ENCODE measurements at places on chromosomes 1 and 21.

- DNase-seq = no peak
Measured at GRCh38 chr1:228155596-228156514, 6.1 kb downstream of the GJC2 start.

GRCh38 chr1:222995236-222995580 lies 147.8 kb downstream of the TLR5 start:
- DNase-seq = no peak

GRCh38 chr1:24027838-24028468 lies 47.8 kb upstream of the SRSF10 start:
- DNase-seq = peak; percentile 69

DNA sequence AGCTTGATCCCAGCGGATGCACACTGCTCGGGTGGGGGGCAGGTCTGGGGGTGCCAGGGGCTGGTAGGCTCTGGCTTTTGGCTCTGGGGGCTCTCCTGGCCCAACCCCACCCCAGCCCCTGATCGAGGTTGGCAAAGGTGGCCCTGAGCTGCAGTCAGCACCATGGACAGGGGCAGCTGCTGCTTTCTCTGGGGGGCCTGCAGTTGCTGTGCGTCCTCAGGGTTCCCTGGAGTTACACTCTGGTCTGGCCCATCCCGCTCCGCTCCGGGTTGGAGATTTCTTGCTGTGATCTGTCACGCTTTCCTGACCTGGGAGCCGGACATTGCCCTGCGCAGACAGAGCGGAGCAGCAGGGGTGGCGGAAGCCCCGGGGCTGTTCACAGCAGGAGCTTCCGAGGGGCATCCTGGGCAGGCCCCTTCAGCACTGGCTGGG lies 8.0 kb upstream of the PLCH2 start:
- peak; percentile 34 for DNase-seq

DNA sequence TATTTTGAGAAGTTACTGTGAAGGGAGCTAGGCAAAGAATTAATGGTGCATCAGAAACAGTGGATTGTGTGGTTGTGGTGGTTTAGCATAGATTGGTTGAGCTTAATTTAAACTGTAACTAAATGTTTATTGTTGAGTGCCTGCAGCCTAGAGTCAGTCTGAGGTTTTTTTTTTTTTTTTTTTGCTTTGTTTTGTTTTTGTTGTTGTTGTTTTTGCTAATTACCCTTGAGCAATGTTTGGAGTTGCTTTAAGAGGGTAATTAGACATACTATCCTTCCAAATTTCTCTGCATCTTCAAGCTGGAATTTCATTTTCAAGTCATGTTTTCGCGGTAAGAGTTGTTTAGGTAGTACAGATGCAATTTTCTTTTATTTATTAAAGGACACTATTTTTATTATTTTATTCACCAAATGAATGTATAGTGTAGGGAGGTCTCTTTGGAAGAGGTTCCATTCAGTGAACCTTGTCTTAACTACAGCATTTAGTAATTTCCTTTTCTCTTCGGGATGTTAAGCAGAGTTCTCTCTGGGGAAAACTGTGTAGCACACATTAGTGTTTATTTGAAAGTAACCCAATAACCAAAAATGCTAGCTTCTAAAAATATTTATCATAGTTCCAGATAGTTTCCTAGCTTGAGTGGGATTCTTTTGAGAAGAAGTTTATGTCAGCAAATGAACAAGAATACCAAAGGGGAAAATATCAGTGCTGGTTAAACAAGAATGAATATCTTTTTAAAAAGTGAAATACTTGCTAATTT lies 82.3 kb downstream of the CLIC4 start:
- DNase-seq = no peak

GRCh38 chr1:112855152-112855828 lies 100.7 kb downstream of the SLC16A1 start:
- DNase-seq = no peak

- peak; percentile 33 for DNase-seq
Measured at GRCh38 chr1:224114787-224115175, 870 bp downstream of the FBXO28 start.

- peak; percentile 6 for DNase-seq
Measured at GRCh38 chr1:48236716-48237470, 14.4 kb downstream of the SLC5A9 start.

GRCh38 chr1:160189649-160190625 lies at the start of gene CASQ1:
CASQ1 (plus strand) TSS chr1:160190575; CDS start chr1:160190752, 177 bp downstream.
- DNase-seq = no peak

DNA sequence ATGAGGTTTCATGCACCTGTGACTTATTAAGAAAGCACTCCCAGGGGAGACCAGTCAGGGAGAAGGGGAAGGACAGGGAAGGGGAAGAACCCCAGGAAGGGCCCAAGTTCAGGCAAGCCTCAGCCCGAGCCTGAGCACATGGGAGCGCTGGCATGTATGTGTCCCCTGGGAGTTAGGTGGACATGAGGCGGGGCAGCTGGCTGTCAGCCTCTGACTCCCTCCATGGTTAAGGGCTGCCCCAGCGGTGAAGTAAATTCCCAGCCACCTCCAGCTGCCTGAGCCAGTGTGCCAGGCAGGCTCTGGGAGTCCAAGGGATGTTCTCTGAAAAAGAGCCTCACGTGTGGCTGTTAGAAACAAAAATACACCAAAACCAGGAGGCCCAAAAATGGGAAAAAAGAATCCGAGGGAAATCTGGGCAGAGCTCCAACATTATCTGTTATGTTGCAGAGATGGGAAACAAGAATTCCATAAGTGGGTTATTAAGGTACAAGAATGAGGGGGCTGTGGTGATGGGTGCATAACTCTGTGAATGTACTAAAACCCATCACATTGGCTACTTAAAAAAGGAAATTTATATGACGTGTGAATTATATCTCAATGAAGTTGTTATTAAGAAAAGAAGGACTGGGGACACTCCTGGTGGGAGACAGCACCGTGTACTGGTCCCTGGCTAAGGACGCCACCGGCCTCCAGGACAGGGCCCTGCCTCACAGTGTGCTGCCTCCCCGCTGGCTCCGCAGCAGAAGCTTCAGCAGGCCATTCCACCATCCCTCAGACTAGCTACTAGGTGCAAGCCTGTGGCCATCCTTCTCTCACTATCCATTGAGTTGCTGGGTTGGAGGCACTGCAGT lies 18.7 kb downstream of the DMRTB1 start:
- no peak for DNase-seq

DNA sequence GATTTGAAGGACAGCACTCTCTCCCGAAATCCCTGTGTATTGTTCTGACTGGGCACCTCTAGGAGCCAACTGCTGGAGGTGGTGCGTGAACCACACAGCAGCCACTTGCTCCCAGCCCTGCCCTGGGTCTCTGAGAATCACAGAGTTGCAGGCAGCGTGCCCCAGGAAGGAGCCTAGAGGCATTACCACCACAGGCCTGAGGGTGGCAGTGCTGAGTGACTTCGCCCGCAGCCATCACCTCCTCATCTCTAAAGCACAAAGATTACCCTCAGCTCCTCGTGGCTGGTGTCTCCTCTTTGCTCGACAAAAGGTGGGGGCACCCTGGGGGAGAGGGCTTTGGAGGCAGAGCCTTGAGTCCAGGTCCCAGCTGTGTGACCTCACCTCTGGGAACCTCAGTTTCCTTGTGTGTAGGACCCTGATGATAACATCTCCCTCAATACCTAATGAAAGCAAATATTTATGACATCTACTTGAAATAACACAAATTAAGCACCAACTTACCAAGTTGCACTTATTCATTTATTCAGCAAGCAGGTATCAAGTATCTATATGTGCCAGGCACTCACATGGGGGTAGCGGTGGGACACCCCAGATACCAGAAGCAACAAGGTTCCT lies 86.3 kb downstream of the VWA5B1 start:
- peak; percentile 45 for DNase-seq

- DNase-seq = peak; percentile 55
Measured at GRCh38 chr1:64515427-64515826, 45.5 kb downstream of the CACHD1 start.

DNA sequence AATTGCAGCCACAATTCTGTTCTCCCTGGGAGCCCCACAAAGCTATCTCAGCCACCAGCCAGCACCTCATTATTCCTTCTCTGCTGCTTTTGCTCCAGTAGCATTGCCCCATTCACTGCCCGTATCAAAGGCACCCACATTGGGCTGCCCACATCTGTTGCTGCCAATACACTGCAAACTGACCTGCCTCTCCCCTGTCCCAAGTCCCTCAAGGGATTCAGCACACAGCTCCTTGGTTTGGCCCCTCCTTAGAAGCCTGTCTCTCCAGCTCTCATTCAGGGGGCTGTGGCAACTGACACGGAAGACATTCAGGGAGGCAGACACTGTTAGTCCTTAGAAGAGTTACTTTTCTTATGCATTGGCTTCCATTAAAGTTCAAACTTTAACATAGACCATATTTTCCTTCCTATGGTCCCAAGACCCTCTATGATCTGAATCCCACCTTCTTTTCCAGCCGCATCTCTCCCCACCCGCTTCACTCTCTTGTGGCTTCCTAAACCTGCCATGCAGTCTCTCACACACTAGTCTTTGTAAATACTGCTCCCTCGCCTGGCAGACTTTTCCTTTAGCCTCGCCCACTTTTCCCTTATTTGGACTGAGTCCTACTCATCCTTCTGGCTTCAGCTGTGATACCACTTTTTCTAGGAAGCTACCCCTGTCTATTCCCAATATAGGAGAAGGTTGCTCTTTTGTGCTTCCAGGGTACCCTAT lies 19.3 kb upstream of the KLHDC8A start:
- peak; percentile 73 for DNase-seq

DNA sequence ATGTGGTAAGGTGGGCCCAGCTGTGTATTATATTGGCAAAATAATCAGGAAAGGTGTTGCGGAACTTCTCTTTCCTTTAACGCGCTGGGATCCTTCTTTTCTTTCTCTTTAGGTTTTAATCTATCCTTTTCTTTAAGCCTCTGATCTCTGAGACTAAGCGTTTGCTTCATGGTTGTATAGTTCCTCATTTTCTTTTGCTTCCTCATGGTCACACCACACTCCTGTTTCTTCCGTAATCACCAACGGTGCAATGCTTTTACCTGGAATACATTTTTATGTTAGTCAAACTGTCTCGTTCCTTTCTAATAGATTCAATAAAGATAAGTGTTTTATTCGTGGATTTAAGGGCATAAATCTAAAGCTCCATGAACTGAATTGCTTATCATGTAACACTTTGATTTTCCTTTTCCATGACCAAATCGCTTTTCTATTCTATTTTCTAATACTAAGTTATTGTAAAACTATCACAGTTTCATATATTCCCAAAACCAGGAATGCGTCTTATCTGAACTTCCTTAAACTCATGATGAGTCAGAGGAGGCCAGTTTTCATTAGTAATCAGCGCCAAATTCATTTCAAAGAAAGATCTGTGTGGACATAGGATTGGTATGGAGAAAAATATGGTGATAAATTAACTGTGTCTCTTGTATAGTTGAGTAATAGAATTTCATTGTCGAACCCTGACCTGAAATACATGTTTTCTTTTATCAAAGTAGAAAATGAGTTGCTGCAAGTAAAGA lies 12.2 kb downstream of the SDCCAG8 start:
- DNase-seq = peak; percentile 87

GRCh38 chr1:237861944-237862343 lies 28.8 kb downstream of the ZP4 start:
- DNase-seq = no peak

- no peak for DNase-seq
Measured at GRCh38 chr1:237921306-237921705, 30.6 kb upstream of the ZP4 start.

- DNase-seq = peak; percentile 25
Measured at GRCh38 chr21:38680401-38680800, 125.3 kb upstream of the ETS2 start.

DNA sequence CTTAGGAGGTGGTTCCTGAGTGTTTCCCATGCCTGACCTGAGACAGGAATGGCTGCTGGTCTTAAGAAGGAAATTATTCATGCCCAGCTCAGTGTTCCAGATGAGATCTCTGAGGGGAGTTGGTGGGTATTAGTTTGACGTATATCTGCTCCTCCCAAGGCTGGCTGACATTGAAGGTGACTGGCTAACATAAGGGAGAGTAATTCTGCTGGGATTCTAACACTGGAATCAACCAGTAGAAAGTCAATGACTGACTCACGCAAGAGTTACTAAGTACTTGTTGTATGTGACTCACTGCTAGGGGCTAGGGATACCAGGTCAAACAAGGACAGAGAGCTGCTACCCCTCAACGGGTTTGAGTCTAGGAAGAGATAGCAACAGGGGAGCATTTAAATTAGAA lies 177.3 kb downstream of the CACNA1E start:
- no peak for DNase-seq

DNA sequence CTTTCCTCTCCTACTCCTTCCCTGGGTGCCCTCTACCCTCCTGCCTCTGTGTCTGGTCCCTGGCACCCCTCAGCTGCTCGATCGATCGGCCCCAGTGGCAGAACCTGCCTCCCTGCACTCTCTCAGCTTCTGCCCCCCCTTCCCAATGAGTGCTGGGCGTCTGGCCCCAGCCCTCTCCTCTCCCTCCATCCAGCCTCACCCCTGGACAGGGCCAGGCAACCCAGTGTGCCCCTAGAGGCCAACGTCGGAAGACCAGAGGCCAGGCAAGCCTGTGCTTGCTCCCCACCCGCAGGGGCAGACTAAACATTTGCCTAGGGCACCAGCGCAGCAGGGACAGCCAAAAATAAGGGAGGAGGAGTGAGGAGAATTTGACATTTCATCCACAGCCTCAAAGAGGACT lies 43.5 kb downstream of the LGR6 start:
- peak; percentile 49 for DNase-seq

GRCh38 chr1:39490596-39491145 lies 765 bp upstream of the BMP8A start:
- DNase-seq = no peak

DNA sequence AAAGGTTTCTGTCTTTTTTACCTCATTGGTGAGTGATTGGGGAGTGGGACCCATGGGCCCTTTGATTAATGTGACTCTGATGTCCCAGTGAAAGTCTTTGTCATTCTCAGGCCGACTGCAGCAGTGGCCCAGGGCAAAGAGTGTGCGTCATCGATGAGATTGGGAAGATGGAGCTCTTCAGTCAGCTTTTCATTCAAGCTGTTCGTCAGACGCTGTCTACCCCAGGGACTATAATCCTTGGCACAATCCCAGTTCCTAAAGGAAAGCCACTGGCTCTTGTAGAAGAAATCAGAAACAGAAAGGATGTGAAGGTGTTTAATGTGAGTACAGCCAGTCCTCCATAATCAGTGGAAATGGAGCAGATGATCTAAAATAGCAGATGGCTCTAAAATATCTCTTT lies 19.4 kb downstream of the NTPCR start:
- no peak for DNase-seq

DNA sequence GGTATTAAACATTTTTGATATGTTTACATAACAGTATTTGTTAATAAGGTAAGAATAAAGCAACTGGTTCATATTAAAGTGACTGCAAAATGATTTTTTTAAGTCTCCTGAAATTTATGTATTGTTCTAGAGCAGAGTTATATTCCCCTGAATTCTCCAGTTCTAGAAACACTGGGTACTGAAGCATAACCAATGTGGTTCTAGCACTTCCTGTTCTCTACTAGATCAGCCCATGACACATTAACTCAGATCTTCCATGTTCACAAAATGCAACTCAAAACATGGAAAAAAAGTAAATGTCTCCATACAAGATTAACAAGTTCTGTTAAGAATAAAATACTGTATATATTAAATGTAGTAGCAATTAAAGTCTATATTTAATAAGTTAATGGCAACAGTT lies 3.9 kb downstream of the NEGR1 start:
- no peak for DNase-seq
